BJ (cell line): ENCODE measurements at places on chromosomes 5 and 9.

- DNase-seq = no peak
These were observed 68.2 kb downstream of the FAM114A2 start for GRCh38 chr5:153970496-153970895.

GRCh38 chr5:179832039-179832745 is 11.5 kb downstream of the SQSTM1 start:
- no peak for DNase-seq

DNA sequence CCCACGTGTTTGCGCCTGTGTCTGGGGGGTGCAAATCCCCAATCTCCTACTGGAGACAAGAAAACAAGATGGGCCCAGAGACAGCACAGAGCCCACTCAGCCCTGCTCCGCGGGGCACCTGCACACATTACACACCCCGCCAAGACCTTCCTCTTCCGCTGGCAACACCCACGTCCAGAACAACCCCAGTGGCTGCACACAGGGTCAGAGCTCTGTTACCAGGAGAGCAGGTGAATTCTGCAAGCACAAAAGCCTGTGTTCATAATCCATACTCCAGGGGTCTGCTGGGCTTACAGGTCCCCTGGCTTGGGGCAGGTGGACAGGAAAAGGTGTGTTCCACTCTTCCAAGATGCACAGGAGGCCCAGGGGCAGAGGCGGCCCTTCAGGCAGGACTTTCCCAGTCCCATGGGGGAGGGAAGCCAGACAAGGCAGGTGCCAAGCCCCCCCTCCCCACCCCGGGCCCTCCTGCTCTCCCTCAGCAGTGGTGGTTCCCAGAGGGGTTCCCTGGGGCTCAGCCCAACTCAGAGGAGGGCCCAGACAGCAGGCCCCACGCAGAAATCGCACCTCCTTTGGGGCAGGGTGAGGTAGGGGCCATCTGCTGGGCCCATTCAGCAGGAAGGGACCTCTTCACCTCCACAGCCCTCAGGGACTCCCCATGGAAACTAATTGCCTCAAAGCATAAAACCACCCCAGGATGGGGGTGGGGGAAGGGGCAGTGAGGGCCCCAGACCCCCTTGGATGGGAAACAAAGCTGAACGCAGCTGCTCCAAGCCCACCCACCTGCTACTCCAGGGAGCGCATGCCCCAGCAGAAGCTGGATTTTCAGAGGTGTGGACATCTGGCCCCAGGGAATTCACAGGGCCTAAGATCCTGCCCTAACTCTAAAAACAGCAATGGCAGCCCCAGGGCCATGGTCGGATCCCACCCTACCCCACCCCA is 105.3 kb downstream of the VAV2 start:
- no peak for DNase-seq

GRCh38 chr5:6448622-6449464 is at the start of gene UBE2QL1:
Gene UBE2QL1 (plus strand): TSS chr5:6448859. CDS start chr5:6448894, 35 bp downstream.
- DNase-seq = no peak
